ENCODE measurements at places on chromosomes 16 and 17.
A peak's percentile ranks its signal among the peaks of the same experiment; 100 is the strongest.

- DNase-seq = no peak
Measured at GRCh38 chr16:5323284-5324141, 225.9 kb upstream of the EEF2KMT start.

- DNase-seq = no peak
Measured at GRCh38 chr16:47699106-47699505, 238.0 kb downstream of the PHKB start.

- peak; percentile 42 for DNase-seq
Measured at GRCh38 chr16:1378804-1379303, 27.1 kb downstream of the GNPTG start.

DNA sequence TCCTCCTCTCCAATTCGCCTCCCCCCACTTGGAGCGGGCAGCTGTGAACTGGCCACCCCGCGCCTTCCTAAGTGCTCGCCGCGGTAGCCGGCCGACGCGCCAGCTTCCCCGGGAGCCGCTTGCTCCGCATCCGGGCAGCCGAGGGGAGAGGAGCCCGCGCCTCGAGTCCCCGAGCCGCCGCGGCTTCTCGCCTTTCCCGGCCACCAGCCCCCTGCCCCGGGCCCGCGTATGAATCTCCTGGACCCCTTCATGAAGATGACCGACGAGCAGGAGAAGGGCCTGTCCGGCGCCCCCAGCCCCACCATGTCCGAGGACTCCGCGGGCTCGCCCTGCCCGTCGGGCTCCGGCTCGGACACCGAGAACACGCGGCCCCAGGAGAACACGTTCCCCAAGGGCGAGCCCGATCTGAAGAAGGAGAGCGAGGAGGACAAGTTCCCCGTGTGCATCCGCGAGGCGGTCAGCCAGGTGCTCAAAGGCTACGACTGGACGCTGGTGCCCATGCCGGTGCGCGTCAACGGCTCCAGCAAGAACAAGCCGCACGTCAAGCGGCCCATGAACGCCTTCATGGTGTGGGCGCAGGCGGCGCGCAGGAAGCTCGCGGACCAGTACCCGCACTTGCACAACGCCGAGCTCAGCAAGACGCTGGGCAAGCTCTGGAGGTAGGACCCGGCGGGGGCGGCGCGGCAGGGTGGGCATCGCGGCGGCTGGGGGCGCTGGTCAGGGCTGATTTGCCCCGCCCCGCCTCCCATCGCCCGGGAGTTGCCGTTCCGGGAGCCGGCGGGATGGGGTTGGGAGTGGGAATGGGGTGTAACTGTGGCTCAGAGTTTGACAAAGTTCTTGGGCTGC, 567 bp downstream of the SOX9 start:
- peak; percentile 39 for DNase-seq

DNA sequence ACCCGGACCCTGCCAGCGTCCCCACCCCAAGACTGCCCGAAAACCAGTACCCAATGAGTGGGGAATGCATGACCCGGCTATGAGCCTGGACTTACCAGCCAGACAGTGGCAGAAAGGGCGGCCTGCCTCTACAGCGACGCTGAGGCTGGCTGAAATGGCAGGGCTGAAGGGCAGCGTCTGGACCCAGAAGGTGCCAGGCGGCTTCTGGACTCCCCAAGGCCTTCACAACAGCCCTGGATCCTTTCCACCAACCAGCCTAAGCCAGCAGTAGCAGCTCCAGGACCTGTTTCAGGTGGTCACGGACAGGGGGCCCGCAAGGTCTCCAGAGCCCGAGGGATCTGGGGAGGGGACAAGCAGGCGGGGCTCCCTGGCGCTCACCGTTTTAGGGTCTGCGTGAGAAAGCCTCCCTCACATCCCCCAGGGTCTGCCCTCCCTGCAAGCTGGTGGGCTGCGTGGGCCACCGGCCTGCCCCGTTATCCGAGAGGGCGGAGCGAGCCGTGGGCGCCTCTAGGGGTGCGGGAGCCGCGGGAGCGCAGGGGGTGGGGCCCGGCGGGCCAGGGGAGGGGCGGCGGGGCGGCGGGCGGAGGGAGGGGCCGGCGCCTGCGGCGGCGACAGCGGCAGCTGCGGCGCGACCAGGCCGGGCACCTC, at the start of gene RIPOR1:
Gene RIPOR1, plus strand, starts transcription at position 608 of the 648 bp plus-strand sequence. CDS start 9,618 bp downstream, outside the sequence.
- peak; percentile 75 for DNase-seq

- DNase-seq = no peak
Measured at GRCh38 chr17:56083475-56083874, 69.8 kb upstream of the ANKFN1 start.

GRCh38 chr17:52306314-52306713, 147.8 kb upstream of the CA10 start:
- no peak for DNase-seq

- DNase-seq = no peak
Measured at GRCh38 chr16:4241928-4242283, at the start of gene SRL. TSS of gene SRL (minus strand) at chr16:4242080. CDS start at chr16:4242067, 13 bp downstream.

- DNase-seq = peak; percentile 40
Measured at GRCh38 chr16:81709016-81709900, 69.8 kb upstream of the PLCG2 start.

GRCh38 chr16:14180481-14180944, 109.4 kb downstream of the MRTFB start:
- DNase-seq = no peak

GRCh38 chr17:63544467-63545301, 5.6 kb upstream of the DCAF7 start:
- no peak for DNase-seq

- DNase-seq = no peak
Measured at GRCh38 chr16:64311241-64311640, 810.6 kb downstream of the CDH11 start.

DNA sequence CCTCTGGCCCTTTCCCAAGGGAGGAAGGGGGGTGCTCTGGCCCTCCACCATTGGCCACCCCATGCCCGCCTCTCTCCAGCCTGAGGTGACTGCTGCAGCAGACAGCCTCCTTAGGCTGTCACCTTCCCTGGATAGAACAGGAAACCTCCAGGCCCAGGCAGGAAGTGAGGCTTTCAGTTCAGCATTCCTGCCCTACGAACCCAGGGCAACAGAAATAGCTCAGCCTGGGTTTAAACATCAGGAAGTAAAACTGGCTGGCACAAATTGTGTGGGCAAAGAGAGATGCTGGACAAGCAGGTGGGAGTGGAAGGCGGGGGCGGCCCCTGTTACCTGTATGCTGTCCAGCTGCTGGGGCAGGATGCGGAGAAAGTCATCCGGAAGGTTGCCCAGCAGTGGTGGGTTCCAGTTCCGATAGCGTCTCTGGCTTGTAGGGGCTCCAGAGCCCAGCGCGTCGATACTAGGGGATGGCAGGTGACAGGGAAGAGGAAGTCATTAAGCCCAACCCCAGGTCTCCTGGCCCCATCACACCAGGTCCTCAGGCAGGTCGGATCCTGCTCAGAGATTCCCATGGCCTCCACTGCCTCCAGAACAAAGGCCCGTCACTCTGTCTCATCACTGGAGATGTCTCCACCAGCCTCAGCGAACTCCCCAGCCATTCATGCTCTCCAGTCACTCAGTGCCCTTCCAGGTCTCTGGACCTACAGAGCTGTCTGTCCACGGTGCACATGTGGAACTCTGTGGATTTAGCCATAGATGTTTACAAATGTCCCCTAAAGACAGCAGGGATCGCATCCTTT, 23.6 kb upstream of the MRPS23 start:
- peak; percentile 82 for DNase-seq

GRCh38 chr16:19380328-19380727, 37.4 kb upstream of the TMC5 start:
- DNase-seq = no peak

Data from posterior cingulate gyrus (tissue), 11 donors.